CD4-positive, alpha-beta T cell treated with Interleukin-12 subunit alpha and Interleukin-12 subunit beta, for 1 hour (primary cell): ENCODE measurements at places on chromosomes 2 and 18.

DNA sequence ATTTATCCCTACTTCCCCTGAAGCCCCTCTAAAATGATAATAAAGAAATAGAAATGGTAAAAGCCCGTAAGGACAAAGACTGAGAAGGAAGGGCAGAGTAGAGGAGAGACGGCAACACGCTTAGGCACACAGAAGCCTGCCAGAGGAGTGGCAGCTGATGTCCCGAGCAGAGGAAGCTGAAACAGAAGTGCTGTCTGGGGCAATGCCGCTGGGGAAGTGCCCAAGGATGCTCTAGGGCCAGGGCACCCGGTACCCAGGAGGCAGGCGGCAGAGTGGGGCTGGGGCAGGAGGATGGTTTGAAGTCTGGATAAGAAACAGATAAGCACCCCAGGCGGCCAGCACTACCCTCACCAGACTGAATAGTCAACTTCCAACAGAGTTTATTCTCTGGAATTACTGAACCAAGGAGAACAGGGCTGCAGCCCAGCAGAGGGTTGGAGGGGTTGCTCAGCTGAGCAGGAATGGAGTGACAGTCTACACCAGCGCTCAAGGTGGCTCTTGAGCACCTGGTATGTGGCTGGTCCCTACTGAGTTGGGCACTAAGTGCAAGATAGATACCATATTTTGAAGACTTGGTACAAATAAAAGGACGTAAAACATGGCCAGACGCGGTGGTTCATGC lies 22.4 kb downstream of the TMEM37 start:
- DNase-seq: no peak

DNA sequence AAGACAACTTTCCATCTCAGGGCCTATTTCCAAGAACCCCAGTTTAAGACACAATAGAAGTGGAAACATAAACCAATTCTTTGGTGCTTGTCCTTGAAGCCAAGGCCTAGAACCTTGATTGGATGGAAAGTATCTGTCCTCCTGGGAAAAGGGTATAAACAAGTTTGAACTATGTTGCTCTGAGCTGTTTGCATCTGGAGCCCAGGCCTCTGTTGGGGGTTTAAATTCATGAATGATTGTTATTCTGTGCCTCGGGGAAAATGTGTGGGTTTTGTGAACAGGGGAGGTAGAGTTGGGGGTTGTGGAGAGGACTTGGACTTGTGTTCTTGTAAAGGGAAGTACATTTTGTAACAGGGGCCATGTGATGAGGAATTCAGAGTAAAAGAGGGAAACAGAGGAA lies 406.1 kb downstream of the SLC4A3 start:
- no peak for DNase-seq

DNA sequence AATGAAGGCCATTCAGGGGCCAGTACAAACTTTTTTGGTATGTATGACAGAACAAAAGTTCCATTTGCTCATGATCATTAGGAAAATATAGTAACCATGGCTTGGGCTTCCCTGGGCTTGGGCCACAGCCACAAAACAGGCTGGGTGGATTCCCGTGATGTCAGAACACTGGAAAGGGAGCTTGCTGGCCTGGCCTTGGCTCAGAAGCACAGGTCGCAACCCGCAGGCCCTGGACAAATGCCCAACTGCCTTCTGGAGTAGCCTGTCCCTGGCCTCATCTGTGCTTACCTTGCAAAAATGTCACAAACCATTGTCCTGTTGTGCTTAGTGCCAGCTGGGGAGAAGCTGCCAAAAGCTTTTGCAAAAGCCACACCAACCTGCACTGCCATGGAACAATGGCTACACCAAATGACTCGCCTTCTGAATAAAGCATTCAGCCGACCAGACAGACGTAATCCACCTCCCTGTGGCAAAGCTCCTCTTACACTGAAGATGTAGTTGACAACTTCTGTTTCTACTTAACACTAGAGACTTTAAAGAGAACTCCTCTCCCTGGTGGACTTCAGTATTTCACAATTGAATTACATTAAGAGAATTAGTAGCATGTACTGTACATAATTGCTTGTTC lies 125.5 kb downstream of the ANKRD44 start:
- DNase-seq: no peak

- no peak for DNase-seq
These were observed 51.5 kb downstream of the KLHL29 start for GRCh38 chr2:23436346-23437098.

DNA sequence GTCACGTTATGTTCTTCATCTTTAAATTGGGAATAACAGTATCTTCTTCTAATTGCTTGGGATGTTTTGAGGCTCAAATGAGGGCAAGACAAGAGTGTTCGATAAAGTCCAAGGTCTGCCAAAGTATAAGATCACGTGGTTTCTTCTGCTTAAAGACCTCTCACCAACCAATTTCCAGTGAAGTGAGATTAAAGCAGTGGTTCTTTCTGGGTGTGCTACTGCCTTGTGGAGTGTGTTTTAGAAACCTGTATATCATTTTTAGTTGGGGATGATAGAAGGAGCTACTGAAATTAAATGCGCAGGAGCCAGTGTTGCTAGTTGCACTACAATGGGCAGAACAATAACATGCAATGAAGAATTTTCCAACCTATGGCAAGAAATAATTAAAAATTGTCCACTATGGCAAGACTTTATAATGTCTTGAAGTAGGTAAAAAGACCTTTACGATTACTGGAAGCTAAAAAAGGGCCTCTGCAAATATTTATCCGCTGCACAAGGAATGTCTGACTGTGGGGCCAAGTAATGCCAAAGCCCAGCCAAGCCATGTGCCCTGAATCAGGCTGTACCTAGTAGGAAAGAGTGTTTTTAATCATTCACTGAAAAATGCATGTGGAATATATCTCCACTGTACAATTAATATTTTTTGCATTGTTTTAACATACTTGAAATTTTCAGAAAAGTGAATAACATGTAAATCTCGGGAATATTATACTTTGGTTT lies 244.5 kb upstream of the REG3G start:
- no peak for DNase-seq

GRCh38 chr2:178452870-178453269 lies 1.7 kb downstream of the PJVK start:
- no peak for DNase-seq

DNA sequence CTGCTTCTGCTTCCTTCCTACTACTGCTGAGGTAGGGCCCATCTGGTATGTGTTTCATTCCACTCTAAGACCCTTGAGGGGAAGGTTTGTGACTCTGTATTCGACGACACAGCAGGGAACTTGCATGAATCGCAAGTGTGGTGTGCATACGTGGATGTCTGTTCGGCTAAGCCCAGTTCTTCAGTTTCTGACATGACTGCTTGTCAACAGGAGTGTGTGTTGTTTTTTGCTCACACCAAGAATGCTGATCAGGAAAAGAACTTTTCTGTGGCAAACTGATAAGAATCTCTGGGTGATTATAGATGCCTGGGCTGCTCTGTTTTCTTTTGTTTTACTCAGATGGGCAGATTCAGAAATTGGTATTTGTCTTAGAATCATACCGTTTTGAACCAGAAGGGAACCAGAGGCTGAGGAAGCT lies 22.0 kb downstream of the TNFRSF11A start:
- DNase-seq: no peak

GRCh38 chr2:237540823-237541222 lies 25.6 kb upstream of the PRLH start:
- DNase-seq: no peak

DNA sequence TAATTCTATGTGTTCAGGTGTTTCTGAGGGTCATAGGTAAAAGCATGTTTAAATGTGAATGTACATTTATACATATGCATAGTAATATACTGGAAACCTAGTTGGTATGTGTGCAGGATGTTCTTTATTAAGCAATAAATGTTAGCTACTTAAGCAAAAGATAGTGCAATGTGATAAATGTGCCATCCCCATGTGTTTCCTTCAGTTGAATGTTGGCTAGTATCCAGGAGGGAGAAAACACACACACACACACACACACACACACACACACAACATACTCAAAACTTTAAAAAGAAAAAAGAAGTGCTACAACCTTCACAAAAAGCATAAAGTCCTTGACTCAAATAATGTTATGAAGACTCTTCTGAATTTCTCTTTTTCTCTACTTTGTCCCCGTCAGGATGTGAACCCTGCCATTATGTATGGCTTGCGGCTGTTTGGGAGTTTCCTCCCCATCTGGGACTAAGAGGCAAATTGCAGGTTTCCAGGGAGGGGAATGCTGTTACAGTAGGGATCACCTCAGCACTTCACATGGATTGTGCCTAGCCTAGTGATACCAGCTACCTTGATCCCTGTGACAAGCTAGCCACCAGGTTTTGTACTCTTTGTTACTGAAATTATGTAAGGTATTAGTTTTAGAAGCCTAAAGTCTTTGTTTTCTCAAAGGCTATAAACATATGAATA lies 82.6 kb downstream of the IKZF2 start:
- no peak for DNase-seq
